ENCODE measurements at places on chromosomes 7 and 10.
A peak's percentile ranks its signal among the peaks of the same experiment; 100 is the strongest.

GRCh38 chr7:3443716-3444115, 142.7 kb downstream of the SDK1 start:
- no peak for DNase-seq

DNA sequence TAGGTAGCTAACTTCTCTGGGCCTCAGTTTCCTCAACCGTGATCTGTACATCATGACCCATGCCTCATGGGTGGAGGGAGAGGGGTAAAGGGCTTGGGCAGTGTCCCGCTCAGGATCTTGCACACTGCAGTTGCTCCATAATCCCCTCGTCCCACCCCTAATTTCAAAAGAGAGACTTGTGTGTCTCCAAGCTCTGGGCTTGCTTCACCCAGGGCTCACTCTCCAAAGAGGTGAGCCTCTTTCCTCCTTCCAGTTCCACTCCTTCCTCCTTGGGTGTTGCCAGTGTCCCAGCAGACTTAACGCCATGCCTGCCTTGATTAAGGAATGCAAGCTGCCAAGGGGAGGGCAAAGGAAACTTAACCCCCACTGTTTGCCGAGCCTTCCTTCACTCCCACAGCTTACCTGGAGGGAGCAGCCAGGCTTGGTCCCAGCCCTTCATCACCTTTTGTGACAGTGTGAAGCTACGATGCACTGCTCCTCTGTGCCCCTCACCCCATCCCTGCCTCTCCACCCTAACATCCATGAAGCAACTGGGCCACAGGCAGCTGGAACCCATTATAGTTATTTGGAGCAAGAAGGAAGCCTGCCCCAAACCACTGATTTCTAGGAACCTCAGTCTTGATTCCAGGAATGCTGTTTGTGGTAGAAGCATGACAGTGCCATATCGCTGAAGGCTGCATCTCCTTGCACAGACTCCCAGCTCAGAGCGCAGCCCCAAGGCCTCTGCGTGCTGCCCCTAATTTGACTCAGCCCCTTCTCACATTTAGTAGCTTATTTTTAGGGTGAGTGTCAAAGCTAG, 363.3 kb downstream of the TNS3 start:
- no peak for DNase-seq

- peak; percentile 23 for DNase-seq
Measured at GRCh38 chr10:66931340-66931948, 5.6 kb downstream of the LRRTM3 start.

- DNase-seq = no peak
Measured at GRCh38 chr7:25669961-25670841, 441.9 kb upstream of the NPVF start.

DNA sequence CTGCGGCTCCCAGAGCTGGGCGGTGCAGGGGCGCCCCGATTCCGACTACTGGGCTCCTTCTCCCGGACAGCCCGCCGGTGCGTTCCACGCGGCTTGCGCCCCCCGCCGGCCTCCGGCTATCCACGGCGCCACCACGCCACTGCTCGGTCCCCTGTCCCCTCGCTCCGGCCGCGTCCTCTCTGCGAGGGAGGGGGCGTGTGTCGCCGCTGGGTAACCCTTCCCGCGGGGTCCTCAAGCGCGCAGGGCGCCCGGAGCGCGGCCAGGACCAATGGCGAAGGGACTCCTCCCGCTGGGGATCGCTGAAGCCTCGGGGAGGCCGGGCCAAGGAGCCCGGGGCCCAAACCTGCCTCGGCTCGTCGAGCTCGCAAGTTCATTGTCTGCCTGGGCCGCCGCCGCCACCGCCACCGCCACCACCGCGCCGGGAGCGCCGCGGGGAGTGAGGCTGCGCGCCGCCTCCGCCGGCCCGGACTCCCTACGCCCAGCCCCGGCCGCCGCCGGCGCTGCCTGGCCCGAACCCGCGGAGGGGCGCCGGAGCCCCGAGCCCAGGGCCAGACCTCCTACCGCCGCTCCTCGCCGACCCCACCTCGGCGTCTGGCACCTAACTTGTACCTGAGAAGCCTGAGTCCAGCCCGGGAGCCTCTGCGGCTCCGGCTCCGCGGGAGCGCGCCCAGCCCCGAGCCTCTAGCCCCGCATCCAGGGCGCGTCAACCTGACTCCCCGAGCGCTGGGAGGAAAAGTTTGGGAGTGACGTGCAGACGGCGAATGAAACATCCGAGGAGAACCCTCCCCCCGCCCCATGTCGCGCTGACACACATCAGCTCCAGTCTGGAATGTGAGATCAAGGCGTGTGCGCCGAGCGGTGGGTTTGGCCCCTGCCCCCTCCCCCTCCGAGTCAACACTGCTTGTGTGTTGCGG, at the start of gene CHST15:
Gene CHST15, minus strand, starts transcription at position 739 of the 914 bp plus-strand sequence. CDS start 47,386 bp downstream, outside the sequence.
- peak; percentile 16 for DNase-seq

- no peak for DNase-seq
Measured at GRCh38 chr7:128299109-128299607, 44.5 kb downstream of the RBM28 start.

GRCh38 chr7:149599636-149600206, 102.1 kb upstream of the ZNF746 start:
- no peak for DNase-seq

DNA sequence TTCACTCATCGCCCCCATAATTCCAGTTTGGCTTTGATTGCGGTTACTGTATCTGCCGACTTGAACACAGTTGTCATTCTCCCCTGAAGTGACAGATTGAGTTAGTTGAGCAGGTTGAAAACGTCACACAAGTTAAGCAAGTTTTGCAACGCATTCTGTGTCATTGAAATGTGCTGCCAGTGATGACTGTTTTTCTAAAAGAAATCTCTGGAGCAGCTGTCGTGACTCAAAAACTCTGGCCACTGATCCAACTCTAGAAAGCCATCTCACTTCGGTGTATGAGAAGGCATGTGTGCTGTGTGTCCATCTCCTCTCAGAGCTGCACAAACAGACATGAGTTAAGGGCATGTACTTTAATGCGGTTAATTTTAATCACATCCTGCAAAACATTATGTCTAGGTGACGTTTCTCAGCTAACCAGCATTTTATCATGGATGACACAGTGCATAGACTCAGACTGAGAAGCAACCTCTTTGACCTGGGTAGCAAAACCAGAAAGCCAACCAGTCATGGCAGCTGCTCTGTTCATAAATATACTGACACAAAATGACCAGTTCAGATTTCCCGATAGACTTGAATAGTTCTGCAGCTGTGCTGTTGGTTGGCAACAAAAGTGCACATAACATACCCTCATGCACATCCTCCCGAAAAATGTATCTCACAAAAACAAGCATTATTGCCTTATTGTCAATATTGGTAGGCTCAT, 69.3 kb downstream of the CSTF2T start:
- DNase-seq = no peak

DNA sequence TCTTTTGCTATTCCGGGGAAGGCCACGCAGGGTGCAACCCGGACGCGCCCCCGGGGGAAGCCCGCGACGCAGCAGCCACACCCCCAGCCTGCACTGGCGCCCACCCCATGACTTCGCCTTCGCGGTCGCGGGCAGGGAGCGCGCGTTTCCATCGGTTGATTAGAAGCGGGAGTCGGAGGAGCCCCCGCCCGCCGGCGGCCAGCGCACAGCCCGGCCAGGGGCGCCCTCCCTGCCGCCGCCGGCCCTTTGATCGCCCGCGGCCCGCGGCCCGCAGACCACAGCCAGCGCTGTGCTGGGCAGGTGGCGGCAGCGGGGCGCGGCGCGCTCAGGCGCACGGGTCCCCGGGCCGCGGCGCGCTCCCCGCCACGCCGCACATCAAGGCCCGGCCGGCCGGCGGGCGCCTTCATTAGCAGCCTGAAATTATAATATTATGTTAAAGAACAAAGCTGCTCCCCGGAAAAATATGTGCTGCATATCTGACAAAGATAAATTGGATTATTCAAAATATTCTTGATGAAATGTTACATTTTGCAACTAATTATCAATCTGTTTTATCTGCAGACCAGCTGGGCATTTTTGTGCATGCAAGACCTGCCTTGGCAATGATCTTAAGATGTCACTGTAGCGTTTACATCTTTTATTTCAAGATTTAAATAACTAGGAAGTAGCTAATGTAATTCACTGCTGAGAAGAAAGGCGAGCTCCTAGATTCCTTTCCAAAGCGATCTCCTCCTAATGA, 160.7 kb upstream of the MKI67 start:
- DNase-seq = no peak

- DNase-seq = no peak
Measured at GRCh38 chr10:74330646-74331045, 179.6 kb downstream of the ADK start.

DNA sequence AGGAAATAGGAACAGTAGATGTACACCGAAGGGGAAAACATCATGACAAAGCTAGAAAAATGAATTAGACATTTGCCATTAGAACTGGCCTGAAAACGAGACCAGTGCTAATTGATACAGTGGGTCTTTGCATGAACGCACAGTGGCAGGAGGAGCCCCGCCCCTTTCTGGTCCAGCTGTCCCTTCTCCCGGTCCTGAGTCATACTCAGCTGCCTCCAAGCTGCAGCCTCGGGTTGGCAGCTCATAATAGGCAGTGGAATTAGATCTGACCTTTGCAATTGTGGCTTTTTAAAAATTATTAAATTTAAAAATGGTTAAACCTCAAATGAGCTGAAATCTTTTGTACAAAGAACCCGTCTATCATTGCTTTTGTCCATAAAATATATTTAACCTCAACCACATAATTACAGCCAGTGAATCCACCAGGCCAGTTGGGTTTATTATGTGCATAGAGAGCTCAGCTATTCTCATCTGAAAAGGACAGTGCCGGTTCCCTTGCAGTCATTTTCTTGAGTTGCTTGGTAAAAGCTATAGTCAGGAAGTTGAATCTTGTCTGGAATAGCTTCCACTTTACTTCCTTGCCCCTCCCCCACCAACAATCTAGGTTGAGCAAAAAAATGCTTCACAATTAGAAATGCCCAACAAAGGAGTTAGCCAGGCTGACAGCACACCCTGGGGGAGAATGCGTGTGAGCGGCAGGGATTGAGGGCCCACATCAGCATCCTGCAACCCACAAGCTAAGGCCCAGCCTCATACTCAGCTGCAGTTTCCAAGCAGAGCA, 147.1 kb downstream of the BUB3 start:
- peak; percentile 15 for DNase-seq

- DNase-seq = no peak
Measured at GRCh38 chr10:65270969-65271368, 1654.9 kb upstream of the LRRTM3 start.

DNA sequence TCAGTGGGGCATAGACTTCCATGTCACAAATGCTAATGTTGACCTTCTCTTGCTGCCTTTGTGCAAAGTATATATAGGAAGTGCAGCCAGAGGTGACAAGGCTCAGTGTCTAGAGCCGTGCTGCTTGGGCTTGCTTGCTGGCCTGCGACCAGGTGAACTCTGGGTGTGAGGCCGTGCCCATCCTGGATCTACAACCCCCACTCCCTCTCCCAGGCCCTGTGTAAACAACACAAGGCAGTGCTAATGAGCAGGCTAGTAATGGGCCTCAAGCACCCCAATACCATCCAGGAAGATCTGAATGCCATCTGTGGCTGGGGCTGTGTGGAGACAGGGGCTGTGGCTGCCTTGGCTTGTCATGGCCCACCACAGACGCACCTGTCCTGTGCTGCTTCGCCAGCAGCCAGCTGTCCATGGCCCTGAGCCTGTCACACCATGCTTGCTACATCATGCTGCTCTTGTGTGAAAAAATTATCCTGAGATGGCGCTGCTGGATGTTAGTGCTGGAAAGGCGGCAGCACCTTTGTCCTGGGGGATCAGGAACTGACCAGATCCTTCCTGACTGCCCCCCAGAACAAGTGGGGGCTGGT, 107.6 kb upstream of the ZNF92 start:
- no peak for DNase-seq
